ENCODE measurements at places on chromosomes 5 and 9.

GRCh38 chr9:125749951-125750626 is 2.9 kb downstream of the PBX3 start:
- DNase-seq, result no peak

- no peak for DNase-seq
Measured at GRCh38 chr5:170631466-170632195, 127.8 kb downstream of the KCNIP1 start.

GRCh38 chr9:129506892-129507291 is 114.0 kb downstream of the C9orf50 start:
- DNase-seq, result no peak

DNA sequence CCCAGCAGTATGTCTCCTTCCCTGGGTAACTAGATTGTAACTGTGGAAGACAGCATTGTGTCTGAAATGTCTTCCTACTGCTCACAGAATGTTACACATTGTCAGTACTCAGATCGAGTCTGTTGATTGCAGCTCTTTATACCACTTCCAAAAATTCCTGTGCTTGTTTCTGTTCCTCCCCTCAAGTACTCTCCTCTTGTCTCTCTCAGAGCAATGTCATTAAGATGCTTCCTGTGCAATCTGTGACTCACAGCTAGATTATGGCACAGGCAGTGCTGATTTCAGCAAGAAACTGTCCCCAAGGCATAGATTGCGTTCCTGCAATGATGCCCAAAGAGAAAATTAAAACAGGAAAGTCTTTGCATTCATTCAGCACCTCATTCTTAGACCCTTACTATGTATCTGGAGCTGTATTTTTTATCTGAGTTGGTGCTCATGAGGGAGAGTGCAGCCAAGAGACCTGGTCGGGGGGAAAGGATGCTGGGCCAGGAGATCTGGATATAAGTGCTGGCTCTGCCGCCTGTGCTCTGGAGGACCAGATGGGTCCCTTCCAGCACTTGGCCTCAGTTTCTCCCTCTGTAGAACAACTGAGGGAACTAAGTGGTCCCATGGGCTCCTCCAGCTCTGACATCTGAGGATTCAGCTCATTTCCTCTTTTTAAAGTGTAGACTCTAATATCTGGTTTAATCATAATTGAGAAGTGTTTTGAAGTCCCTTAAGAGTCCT is 40.8 kb upstream of the GNPDA1 start:
- DNase-seq, result no peak

- no peak for DNase-seq
Measured at GRCh38 chr9:75918154-75918553, 27.7 kb downstream of the PCSK5 start.

GRCh38 chr9:128898845-128899565 is 17.1 kb downstream of the LRRC8A start:
- no peak for DNase-seq

- no peak for DNase-seq
Measured at GRCh38 chr9:20391208-20391607, 231.1 kb downstream of the MLLT3 start.

DNA sequence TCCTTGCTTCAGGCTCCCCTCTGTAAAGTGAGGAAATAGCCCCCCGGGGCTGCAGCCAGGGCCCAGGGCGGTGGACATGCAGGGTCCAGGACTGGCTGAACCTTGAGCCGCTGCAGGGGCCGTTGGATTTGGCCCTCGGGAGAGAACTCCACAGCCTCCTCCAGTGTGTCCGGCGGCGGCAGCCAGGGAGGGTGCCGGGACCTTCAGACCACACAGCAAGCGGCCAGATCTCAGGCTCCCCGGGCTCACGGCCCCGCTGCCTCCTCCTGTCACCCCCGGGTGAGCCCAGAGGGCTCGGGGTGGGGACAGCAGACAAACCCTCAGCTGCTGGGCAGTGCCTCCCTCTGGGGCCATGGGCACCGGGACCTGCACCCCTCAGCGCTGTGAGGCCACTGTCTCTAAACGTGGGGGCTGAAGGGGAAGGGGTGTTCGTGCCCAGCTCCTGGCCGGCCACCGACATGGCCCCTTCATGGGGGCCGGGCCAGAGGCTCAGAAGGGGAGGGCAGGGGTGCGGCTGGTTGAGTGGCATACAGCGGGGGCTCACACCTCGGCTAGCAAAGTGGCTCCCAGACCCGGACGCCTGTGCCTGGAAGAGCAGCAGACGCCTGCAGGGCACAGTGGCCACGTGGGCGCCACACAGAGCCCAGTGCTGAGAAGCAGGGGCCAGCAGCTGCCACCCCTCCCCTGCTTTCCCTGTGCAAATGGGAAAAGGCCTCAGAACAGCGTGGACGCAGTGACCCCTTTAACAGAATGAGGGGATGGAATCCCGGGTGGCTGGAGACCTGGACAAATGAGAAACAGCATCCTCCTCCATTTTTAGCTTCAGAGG is 19.7 kb downstream of the SLC9A3 start:
- no peak for DNase-seq

GRCh38 chr9:91883503-91883902 is 66.5 kb downstream of the ROR2 start:
- DNase-seq, result no peak

DNA sequence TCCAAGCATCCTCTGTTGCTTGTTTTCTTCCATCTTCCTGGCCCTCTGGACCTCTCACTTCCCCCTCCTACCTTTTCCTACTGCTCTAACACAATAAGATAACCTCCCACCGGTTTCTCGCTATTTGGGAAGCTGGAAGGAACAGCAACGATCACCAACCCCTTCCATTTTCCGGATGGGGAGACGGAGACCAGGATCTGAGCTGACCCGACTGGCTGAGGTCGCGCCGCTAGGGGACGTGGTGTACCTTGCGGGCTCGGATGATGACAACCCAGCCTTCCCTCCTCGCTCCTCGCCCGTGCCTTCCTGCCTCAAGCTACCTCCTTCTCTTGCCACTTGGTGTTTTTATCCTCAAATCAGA is 1.9 kb downstream of the LPAR1 start:
- DNase-seq, result no peak

DNA sequence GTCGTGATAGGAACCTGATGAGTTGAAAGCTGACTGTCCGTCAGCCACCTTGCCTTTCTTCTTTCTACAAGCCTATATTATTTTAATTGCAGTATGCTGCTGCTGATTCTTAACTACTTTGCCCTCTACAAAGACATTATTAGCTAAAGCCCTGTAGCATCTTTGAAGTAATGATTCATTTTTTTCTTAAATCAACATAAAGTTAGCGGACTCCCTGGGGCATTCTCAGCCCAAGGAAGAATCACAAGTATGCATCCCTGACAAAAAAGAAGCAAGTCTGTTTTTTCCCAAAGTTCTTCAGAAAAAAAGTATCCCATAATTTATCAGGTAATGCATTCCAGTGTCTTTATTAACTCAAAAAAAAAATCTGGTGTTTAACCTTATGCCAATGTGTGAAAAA is 69.5 kb upstream of the TAS2R1 start:
- no peak for DNase-seq

- DNase-seq, result no peak
Measured at GRCh38 chr5:141867139-141867538, 11.1 kb downstream of the PCDH1 start.

GRCh38 chr5:59390989-59391388 is 502.5 kb downstream of the PDE4D start:
- DNase-seq, result no peak

GRCh38 chr5:146089287-146089686 is 16.1 kb downstream of the PLAC8L1 start:
- no peak for DNase-seq

- DNase-seq, result no peak
Measured at GRCh38 chr9:79578891-79579290, 7.1 kb downstream of the TLE4 start.

- DNase-seq, result no peak
Measured at GRCh38 chr9:14452539-14452938, 138.6 kb upstream of the NFIB start.

GRCh38 chr5:56126487-56127179 is 106.5 kb downstream of the ANKRD55 start:
- DNase-seq, result no peak

- DNase-seq, result no peak
Measured at GRCh38 chr5:13263701-13264100, 680.8 kb downstream of the DNAH5 start.

DNA sequence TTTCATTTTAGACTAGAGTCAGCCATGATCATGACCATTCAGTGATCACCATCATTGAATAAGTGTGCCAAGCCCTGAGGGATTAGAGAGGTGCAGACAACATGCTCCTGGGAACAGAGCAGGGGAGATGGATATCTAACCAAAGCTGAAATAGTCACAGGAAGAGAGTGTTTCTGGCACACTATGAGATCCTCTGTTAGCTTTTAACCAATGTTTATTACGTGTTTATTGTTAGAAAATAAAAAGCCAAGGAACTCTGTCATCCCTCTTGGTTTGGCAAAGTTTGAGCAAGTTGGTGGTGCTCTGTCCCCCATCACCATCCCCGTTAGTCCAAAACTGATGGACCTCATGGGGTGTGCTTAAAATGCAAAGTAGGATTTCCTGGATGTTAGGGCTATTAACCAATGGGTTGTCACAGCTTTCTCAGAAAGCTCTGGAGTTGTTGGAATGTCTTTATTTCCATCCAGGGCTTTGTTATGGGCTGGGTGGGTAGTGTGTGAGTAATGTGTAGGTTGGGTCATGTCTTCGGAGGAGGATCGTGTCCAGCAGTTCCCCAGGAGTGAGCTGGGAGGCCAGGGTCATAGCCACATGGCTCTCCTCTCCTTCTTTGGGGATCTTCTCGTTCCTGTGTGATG is 34.9 kb downstream of the SLC28A3 start:
- DNase-seq, result no peak

DNA sequence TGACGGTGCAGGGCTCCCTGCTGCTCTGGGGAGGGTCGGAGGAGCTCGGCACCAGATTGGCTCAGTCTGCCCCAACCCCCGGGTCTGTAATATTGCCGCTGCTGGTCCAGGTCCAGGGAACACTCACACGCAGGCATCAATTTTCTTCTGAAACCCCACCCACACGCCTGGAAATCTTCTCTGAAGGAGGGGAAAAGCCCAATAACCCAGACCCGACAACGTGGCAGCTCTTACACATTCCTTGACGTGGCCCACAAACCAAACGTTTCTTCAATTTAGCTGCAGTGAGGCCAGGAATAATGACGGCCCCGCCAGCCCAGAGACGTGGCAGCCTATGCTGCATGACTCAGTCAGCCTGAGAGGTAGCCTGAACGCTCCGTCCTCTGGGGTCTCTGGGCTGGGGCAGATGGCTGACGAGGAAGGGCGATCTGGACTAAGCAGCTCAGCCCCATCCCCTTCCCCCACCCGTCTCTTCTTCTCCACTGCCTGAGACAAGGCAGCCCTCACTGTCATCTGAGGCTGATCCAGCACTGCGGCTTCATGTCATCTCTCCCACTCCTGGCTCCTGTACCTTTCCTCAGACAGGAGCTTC is 9.9 kb upstream of the SPARC start:
- no peak for DNase-seq

- DNase-seq, result no peak
Measured at GRCh38 chr5:101955891-101956290, 340.2 kb downstream of the SLCO4C1 start.

GRCh38 chr5:53167836-53168235 is 58.3 kb upstream of the MOCS2 start:
- DNase-seq, result no peak

- DNase-seq, result no peak
Measured at GRCh38 chr9:98944057-98944733, 488 bp downstream of the COL15A1 start.

DNA sequence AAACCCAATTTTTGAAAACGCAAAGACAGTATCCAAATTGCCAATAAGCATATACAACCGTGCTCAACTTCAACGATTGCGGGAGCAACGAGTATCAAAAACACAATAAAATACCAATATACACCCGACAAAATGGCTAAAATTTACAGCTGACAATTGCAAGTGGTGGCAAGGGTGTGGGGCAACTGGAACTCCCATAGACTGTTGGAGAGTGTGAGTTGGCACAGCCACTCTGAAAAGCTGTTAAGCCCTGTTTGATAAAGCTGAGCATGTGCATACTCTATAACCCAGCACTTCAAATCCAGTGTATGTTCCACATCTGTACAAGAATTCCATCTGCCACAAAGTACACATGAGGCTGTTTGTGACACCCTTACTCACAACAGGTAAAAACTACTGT is 20.3 kb upstream of the NKD2 start:
- DNase-seq, result no peak

- no peak for DNase-seq
Measured at GRCh38 chr9:18111146-18111545, 362.8 kb upstream of the ADAMTSL1 start.

GRCh38 chr5:28009576-28009975 is 971.2 kb upstream of the CDH9 start:
- DNase-seq, result no peak

DNA sequence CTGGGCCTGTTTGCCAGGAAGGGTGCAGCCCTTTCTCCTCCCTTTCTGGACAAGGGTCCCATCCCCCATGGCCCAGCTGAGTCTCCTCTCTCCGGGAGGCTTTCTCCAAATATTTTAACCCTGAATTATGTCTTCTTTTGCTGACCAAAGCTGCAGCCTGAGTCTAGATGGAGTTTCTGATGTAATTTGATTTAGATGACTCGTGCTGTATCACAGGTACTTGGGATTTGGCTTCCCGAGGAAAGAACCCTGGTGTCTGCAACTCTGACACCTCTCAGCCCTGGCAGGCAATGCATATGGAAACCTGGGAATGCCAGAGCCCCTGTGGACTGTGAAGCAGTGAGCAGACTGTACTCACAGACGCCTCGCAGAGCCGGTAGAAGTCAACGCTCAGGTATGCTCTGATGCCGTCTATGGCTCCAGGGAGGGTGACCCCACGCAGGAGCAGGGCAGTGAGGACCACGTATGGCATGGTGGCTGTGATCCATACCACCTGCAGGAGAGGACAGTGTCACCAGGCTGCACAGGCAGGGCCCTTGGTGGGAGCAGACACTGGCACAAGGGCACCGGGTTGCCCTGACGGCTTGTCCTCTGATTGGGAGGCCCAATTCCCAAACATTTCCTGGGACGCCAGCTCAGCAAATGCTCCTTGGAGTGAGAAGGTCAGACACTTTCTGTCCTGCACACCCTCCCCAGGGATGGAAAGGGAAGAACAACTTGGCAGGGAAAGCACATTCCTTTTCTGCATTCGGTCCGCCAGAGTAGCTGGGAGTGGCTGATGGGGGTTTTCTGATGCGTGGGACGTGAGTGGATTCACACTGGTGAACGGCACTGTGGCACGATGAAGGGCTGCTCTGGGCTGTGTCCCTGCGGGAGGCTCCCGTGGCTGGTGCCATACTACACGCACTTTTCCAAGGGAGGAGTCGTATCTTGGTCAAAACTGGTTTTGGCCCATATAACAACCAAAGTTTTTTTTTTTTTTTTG is 24.7 kb downstream of the SLC6A3 start:
- DNase-seq, result no peak

GRCh38 chr5:140546851-140547507 is 483 bp upstream of the EIF4EBP3 start:
- DNase-seq, result no peak

DNA sequence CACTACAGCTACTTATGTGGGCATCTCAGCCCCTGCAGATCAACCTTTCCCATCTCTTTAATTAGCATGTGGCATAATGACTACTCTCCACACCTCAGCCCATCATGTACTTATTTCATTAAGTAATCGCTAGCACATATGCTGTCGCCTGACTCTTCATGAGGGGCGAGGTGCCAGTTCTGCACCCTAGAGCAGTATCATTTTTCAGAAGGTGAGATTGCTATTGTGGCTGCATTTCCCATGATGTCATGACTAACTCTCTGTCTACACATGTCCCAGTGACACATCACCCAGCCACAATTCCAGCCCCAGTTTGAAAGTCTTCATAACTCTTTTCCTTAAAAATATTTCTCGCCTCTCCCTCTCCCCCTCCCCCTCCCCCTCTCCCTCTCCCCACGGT is 7.6 kb upstream of the F2RL1 start:
- DNase-seq, result no peak

Measured in activated CD4-positive, alpha-beta T cell treated with anti-CD3 and anti-CD28 coated beads for 1 hour (primary cell).